Stimulated activated CD8-positive, alpha-beta memory T cell treated with anti-CD3 and anti-CD28 coated beads, Interleukin-2, amount 100 ng/mL, for 1 hour (primary cell): ENCODE measurements at places on chromosomes 2 and 18.

DNA sequence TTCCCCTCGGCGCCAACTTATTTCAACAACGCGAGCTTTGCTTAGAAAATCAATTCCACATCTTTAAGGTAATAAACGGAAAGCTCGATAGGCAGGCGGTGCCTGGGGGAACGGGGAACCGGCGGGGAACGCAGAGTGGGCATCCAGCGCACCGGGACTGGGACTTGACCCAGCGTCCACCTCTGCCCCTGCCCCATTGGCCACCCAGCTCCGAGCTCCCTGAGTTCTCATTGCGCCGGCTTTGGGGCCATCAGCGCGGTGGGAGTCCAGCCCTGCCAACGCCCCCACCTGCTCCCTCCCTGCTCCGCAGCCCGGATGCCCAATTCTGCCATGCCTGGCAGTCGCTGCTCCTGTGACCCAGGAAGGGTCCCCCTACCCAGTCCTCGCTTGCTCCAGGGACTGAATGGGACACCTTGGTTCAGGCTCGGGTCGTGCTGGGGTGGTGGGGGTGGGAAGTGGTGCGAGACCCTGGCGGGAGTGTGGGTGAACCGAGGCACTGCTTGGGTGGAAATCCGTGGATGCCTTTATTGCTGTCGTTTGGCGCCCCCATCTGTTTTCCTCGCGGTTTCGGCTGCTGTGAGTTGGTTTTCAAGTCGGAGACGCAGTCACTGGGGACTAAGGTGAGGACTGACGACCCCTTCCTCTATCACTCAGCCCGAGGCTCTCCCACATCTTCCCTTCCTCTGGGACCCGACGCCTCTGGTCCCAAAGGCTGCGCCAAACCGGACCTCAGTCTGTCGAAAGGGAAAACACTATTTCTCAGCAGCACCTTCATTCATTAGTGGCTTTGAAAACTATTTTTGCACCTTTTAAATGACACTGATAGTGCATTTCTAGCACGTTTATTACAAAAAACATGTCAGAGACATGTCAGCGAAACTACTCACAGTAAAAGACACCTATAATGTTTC lies 2.4 kb upstream of the EVX2 start:
- no peak for DNase-seq

GRCh38 chr18:45073556-45073955 lies 392.9 kb downstream of the SETBP1 start:
- DNase-seq = no peak

GRCh38 chr2:202178346-202178958 lies 59.9 kb downstream of the SUMO1 start:
- DNase-seq = no peak

DNA sequence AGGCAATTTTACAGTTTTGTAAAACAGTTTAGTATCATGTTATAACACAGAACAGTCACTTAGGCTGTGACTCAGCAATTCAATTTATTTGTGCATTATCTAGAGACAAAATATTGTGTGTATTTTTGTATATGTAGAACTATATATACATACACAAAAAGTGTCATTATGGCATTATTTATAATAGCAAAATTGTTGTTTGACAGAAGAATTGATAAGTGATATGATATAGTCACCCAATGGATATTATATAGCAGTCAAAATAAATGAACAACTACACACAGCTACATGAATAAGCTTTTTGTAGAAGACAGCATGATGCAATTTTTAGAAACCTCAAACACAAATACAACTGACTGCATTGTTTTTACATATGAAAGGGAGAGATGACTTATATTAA lies 334.0 kb downstream of the TRIB2 start:
- DNase-seq = no peak

DNA sequence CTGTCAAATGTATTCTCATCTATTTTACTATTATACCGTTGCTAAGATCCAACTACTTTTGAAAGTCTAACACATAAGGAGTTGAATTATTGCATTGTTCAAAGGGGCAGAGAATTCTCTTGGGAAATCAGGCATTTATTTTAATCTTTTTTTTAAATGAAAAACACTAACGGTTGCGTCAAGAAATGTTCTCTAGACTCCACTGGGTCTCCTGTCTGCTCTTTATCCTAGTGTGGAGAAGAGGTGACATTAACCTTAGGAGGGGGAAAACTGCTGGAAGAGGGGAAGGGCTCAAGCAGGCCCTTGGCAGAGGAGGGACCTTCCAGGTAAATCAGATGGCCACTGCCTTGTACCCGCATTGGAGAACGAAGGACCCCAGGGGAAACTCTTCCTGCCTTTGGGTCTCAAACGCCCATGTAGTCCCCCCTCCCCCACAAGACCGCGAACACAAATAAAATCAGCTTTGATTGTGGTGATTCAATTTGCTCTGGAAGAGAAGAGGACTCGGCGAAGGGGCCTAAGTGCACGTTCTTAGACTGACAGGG lies 1.1 kb upstream of the APCDD1 start:
- DNase-seq = no peak

GRCh38 chr2:180630756-180631155 lies 349.6 kb upstream of the UBE2E3 start:
- DNase-seq = no peak

DNA sequence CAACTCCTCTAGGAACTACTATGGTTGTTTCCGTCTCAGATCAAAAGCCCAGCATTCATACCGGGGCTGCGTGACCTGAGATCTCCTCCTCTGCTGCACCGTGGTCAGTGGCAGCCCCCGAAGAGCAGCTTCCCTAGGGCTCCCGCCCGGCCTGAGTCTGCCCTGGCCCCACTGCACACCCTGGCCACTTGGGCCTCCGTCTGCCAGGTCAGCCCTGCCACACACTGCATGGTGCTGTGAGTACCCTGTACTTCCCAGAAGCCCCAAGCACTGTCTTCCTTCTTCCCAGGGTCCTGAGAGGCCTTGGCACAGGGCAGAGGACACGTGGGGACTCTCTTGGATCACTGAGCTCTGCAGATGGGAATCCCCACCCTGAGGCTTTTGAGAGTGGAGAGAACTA lies 81.5 kb upstream of the GPC1 start:
- DNase-seq = no peak

GRCh38 chr2:19458427-19459003 lies 100.1 kb upstream of the OSR1 start:
- no peak for DNase-seq

GRCh38 chr2:128651000-128651399 lies 332.3 kb upstream of the HS6ST1 start:
- no peak for DNase-seq

GRCh38 chr2:71557321-71557720 lies 104.0 kb downstream of the DYSF start:
- no peak for DNase-seq

GRCh38 chr2:39120521-39120770 lies 405 bp downstream of the SOS1 start:
- no peak for DNase-seq

GRCh38 chr2:151025816-151026215 lies 235.8 kb downstream of the RBM43 start:
- DNase-seq = no peak

- DNase-seq = no peak
These were observed 301.5 kb upstream of the MGAT5 start for GRCh38 chr2:133952420-133952819.

DNA sequence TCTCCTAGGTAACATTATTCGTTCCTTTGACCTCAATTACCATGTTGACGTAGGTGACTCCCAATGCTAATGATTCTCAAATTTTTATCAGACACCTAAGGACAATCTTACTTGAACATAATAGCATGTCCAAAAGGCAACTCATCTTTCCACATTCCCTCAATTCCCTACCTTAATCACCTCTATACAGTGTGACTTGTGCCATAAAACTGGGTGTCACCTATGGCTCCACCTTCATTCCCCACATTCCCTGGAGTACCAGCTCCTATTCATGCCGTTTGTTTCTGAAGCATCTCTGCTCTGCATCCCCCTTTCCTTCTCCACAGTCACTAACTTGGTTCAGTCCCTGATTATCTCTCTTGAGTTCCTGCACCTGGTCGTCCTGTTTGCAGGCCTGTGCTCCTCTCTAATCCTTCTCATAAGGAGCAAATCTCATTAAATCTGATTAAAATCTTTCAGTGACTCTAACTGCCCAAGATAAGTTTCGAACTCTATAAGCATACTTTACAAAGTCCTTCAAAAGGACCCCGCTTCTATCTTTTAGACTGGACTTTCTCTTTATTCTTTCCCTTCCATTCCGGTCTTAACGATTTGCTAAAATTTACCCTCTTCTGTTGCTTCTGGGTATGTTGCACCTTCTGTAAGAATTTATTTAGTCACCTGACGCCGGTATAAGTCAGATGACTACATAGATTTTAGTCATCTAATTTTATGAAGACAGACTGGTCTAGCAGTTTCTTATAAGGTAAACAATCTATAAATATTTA lies 128.7 kb downstream of the OSBPL1A start:
- no peak for DNase-seq

GRCh38 chr2:105734762-105735538 lies 9.8 kb upstream of the NCK2 start:
- no peak for DNase-seq

DNA sequence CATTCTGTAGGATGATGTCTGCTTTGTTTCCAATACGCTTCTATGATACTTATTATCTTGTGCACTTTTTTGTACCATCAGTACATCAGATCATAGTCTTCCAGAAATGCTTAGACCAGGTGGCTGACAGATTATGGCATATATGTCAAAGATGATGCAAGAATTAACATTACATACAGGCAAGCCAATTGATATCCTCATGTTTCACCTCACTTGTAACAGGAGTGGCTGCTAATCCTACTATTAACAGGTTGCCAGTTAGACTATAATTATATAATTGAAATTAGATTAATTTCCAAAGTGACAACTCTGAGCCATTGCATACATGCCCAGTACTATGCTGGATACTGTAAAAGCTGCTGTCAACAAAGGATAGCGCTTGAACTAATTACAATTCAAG lies 77.2 kb downstream of the TLK1 start:
- no peak for DNase-seq

GRCh38 chr2:238879621-238880377 lies 31.9 kb downstream of the TWIST2 start:
- no peak for DNase-seq

DNA sequence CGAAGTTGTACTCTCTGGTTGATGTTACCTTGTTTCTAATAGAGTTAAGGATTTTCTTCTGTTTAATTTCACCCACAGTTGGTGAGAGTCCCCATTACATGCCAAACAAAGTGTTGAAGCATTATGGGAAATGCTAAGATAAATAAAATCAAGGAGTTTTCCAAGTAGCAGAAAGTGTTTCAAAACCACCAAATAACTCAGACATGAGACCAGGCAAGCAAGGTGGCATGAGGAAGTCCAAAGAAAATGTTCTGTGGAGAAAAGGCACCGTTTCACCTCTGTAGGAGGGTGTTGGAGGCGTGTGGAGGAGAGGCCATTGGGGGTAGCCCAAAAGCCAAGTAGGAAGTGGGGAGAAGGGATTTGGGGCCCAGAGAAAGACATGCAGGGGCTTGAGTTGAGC lies 8.7 kb downstream of the CFAP221 start:
- DNase-seq = no peak

DNA sequence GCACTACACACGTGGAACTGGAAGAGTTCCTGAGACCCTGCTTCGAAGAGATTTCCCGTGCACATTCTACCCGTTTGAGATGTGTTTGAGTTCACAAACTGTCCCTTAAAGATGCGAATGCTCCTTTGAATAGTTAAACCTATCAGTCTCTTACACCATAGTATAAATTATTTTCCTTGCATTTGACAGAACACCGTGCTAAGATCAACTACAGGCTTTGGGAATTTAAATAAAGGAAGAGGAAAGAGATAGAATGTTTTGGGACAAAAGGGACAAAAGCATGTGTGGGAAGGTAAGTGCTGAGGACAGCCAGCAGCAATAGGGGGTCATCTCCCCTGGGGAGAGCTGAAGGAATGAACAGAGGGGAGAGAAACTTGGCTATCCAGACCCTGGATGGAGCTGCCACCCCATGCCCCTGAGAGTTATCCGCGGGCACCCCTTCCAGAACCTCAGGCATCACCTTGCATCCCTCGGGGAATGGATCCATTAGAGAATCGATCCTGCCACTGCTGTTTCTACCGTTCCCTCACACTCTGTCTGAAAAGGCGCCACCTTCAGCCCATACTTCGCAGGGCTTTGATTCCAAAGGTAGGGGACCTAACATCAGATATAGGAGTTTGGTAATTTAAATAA lies 888 bp upstream of the ADCY3 start:
- no peak for DNase-seq

DNA sequence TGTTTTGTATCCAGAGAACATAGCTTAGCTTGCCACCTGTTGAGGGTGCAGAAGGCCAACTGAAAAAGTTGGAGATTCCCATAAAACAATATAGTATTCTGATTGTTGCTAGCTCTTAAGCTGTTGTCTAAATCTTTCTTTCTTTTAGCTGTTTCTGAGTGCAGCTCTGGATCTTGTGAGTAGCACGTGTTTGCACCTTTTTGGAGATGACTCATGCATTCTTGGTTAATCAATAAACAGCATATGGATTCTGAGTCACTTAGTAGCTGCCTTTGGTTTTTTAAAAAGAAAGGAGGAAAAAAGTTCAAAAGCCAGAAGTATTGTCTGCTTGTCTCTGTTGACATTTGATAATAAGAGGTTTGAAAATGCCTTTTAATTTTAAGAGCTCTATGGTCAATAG lies 483.0 kb upstream of the FSIP2 start:
- DNase-seq = no peak

DNA sequence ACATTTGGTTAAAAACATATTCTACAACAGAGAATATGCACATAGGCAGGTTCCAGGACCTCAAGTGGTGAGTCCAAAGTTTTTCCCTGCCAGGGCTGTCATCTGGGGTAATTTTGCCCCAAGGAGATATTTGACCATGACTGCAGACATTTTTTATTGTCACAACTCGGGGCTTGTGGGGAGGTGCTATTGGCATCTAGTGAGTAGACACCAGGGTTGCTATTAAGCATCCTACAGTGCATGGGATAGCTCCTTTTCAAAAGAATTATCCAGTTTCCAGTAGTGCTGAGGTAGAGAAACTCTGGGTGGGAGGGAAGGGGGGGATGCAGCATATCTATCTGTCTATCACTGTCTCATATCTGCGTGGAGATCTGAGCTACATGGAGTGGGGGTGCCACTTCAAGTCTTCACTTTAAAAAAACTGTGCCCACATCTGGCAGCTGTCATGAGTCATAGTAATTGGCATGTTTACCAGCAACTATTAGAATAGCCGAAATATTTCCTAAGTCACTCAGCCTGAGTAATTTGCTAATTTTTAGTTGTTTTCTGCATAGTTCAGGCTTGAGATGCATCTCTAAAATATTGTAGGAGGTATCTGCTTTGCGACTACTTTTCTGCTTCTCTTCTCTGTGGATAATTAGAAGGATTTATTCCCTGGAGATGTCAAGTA lies 254.0 kb upstream of the RBMS1 start:
- no peak for DNase-seq

DNA sequence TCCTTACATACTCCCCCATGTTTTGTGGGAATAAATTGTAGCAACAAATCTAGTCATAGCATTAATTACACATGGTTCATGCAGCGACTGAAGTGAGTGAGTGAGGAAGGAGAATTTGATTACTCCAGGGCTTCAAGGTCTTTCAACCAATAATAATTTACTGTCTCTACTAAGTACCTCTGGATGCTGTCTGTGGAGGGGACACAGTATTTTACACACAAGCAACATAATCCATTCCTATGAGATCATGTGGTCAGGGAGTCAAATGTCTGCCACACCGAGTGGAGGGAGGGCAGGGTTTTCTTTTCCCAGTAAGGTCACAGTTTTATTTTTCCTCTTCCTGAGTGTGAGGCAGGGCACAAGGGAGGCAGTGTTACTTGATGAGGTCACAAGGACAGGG lies 334.7 kb upstream of the CELF4 start:
- no peak for DNase-seq

GRCh38 chr2:5125017-5125730 lies 567.0 kb upstream of the SOX11 start:
- no peak for DNase-seq

GRCh38 chr2:162824304-162824703 lies 14.3 kb downstream of the KCNH7 start:
- DNase-seq = no peak

- no peak for DNase-seq
These were observed 1731.0 kb downstream of the SUCLG1 start for GRCh38 chr2:82728090-82728489.
